ENCODE measurements at places on chromosomes 4 and X. TPM values are rescaled to one million over a fixed set of nuclear protein-coding genes. Genes with fewer than 3 reads are reported as not detected.

- no peak overlapping the region for H3K4me3 ChIP-seq
- H3K36me3 ChIP-seq = no peaks in the 10 kb centered on the region
- no peaks in the 10 kb centered on the region for H3K27me3 ChIP-seq
- peaks cover 2% of the 10 kb centered on the region for H3K4me1 ChIP-seq
- no peak for DNase-seq
Observed at GRCh38 chr4:78569306-78569821, 17.8 kb downstream of the ANXA3 start.

AFM gene
- total RNA-seq = not detected

GRCh38 chr4:55184600-55185523 is 59.5 kb upstream of the KDR start:
- H3K27ac ChIP-seq = no peak overlapping the region
- no peak for DNase-seq
- no peaks in the 10 kb centered on the region for H3K27me3 ChIP-seq
- no peaks in the 10 kb centered on the region for H3K36me3 ChIP-seq
- H3K4me1 ChIP-seq = peaks cover 6% of the 10 kb centered on the region

DNA sequence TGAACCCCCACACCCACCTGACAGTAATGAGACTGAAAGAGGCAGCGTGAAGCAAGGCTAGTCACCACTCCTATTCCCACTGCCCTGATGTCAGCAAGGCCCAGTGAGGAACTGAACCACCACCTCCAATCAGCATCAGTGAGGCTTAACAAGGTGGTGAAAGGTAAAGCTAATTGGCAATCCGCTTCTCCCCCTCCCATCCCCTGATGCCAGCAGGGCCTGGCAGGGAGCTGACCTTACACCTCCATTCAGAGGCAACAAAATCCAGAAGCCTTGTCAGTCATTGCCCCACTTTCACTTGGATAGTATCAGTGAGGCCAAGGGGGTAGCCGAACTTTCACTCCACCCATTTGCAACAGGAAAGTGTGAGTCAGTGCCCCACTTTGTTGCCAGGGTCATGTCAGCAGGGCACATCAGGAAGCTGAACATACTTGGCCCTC is 60.8 kb downstream of the AWAT2 start:
- H3K36me3 ChIP-seq = no peaks in the 10 kb centered on the region
- no peaks in the 10 kb centered on the region for H3K27me3 ChIP-seq
- no peak overlapping the region for H3K4me3 ChIP-seq
- DNase-seq = no peak
- H3K27ac ChIP-seq = no peak overlapping the region

DNA sequence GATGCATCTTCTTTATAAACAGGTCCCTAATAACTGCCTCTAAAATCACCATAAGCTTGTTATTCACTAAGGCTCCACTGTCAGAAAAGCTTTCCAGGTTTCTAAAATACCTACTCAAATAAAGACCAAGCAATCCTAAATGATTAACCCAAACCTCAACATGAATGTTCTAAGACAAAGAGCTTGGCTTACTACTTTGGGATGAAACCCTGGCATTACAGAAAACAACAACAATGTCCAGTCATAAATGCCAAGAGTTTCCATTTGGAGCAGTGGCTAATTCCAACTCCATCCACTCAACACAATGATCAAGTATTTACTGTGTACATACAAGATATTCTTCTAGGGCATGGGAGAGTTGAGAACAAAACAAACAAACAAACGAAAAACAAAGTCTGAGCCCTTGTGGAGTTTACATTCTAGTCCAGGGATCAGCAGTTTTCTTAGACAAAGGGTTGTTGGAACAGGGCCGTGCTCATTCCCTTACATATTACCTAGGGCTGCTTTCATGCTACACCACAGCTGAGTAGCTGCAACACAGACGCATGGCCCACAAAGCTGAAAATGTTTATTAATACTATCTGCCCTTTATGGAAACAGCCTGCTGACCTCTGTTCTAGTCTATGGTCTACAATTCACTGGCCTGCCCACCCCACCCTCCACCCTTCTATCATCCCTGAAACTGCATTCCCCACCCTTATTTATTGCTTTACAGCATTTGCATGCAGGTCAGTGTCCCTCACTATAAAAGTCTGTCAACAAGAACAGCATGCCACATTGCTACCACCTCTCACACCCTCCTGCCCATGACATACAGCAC is 23.7 kb downstream of the ABCG2 start:
- no peak overlapping the region for H3K27ac ChIP-seq
- H3K36me3 ChIP-seq = no peaks in the 10 kb centered on the region

GRCh38 chrX:45368705-45369104 is 168.0 kb upstream of the DIPK2B start:
- no peak overlapping the region for H3K4me3 ChIP-seq
- no peaks in the 10 kb centered on the region for H3K36me3 ChIP-seq
- H3K4me1 ChIP-seq = no peaks in the 10 kb centered on the region
- no peak for DNase-seq

DNA sequence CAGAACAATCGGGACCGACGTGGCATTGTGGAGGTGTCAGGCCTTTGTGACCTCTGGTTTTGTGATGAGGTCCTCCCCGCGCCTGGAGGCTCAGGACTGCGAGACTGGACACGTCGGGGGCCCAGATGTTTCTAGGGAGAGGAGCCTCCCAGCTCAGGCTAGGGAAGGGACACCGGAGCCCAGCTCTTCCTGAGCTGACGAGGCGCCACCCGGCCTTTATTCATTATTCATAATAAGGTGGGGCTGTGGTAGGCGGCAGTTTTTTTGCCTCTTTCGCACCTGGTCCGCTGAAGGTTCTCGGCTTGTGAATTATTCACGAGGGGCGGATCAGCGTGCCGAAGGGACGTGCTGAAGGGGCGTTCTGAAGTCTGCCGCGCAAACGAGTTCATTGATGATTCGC is 2.3 kb upstream of the UBA1 start:
- H3K4me3 ChIP-seq = peak overlapping the region; percentile 45
- H3K27ac ChIP-seq = no peak overlapping the region
- no peaks in the 10 kb centered on the region for H3K36me3 ChIP-seq
- peaks cover 4% of the 10 kb centered on the region for H3K4me1 ChIP-seq

- no peaks in the 10 kb centered on the region for H3K27me3 ChIP-seq
- peaks cover 19% of the 10 kb centered on the region for H3K4me1 ChIP-seq
- no peak for DNase-seq
- no peaks in the 10 kb centered on the region for H3K36me3 ChIP-seq
- H3K27ac ChIP-seq = no peak overlapping the region
- H3K4me3 ChIP-seq = no peak overlapping the region
Observed at GRCh38 chr4:184420881-184421416, 53.4 kb downstream of the IRF2 start.

- H3K36me3 ChIP-seq = no peaks in the 10 kb centered on the region
- H3K27ac ChIP-seq = no peak overlapping the region
- no peaks in the 10 kb centered on the region for H3K27me3 ChIP-seq
- no peak overlapping the region for H3K4me3 ChIP-seq
Observed at GRCh38 chrX:12771445-12772069, 19.7 kb upstream of the PRPS2 start.

DNA sequence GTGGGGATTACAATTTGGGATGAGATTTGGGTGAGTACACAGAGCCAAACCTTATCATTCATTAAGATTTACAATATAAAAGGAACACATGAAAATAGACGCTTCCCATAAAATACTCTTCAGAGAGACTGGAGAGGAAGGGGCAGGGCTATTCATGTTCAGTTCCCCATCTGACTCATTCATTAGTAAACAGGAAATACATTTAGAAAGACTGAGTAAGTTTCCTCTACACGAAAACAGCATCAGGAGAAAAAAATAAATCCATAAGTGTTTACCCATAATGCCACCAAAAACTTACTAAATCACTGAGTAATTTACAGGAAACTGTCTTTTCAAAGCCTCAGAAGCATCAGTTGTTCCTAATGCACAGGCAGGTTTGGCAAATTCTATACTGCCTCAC is 255.4 kb upstream of the CXorf51A start:
- no peaks in the 10 kb centered on the region for H3K36me3 ChIP-seq
- no peak overlapping the region for H3K4me3 ChIP-seq
- DNase-seq = no peak
- no peaks in the 10 kb centered on the region for H3K27me3 ChIP-seq

DNA sequence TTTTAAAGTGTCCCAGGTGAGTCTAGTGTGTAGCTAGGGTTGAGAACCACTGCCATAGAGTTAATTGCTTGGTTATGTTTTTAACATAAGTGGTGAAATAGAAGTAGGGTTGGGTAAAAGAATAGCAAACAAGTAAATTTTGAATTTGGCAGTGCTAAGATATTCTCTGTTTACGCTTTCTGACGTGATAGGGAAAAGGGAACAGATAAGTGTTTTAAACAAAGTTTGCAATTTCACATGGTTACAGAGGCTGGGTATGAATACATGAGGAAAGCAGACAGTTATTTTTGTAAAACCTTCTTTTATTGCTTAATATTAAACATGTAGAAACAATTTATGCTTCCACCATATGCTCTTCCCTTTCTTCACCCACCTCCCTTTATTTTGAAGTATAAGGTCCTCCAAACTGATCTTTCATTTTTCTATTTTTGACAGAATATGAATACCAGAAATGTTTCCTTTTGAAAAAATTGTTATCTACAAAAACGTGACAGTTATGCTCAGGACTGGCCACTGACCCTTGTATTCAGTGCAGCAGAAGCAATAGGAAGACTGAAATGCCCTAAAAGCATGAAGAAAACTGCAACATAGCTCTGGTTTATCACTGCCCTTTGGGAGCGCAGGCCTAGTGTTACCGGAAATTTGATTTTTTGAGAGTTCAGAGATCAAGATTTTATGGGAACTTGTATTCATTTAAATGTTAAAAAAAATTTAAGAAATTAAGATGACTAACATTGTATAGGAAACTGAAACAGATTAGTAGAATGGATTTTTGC is 214.4 kb upstream of the ARSJ start:
- no peak overlapping the region for H3K27ac ChIP-seq
- no peaks in the 10 kb centered on the region for H3K27me3 ChIP-seq
- DNase-seq = no peak
- no peaks in the 10 kb centered on the region for H3K36me3 ChIP-seq

DNA sequence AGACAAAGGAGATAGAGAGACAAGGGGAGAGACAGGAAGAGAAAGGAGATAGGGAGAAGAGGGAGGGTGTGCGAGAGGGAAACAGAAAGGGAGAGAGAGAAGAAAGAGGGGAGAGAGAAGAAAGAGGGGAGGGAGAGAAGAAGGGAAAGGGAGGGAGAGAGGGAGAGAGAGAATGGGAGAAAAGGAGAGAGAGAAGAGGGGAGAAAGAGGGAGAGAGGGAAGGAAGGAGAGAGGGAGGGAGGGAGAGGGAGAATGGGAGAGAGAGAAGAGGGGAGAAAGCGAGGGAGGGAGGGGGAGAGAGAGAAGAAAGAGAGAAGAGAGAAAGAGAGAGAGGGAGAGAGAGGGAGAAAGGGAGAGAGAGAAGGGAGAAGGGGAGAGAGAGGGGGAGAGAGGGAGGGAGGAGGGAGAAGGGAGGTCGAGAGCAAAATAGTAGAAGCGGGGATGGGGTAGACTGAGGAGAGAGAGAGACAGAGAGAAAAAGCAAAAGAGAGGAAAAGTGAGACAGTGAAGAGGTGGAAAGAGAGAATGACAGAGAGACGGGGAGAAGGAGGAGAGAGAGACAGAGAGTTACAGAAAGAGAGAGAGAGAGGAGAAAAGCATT is 218.2 kb downstream of the DHRSX start:
- H3K4me3 ChIP-seq = no peak overlapping the region
- no peaks in the 10 kb centered on the region for H3K36me3 ChIP-seq

MAGEB1 gene
- total RNA-seq = not detected

PSAPL1 gene
- total RNA-seq = not detected

DNA sequence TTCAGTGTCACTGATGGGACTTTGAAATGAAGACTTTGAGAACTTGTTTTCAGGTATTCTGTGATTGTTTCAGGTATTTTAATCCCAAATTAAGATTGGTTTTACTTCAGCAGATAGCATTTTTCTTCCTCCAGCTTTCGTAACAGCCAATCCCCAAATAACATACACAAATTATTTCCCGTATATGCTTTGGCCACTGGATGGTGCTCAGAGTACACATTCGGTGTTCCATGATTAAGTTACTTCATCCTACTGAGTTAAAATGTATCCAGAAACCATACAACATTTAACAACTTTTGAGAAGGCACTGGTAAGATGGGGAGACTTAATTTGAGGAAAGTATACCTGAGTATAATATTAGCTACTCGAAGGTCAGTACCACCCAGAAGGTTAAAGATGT is 233.4 kb upstream of the FAM47A start:
- no peaks in the 10 kb centered on the region for H3K36me3 ChIP-seq
- H3K27me3 ChIP-seq = no peaks in the 10 kb centered on the region
- H3K4me3 ChIP-seq = no peak overlapping the region

ADH7 gene
- total RNA-seq = not detected

- H3K27ac ChIP-seq = no peak overlapping the region
- H3K4me3 ChIP-seq = no peak overlapping the region
- H3K27me3 ChIP-seq = no peaks in the 10 kb centered on the region
- peaks cover 20% of the 10 kb centered on the region for H3K4me1 ChIP-seq
- no peaks in the 10 kb centered on the region for H3K36me3 ChIP-seq
Observed at GRCh38 chr4:15149839-15150592, 147.7 kb downstream of the CPEB2 start.

DNA sequence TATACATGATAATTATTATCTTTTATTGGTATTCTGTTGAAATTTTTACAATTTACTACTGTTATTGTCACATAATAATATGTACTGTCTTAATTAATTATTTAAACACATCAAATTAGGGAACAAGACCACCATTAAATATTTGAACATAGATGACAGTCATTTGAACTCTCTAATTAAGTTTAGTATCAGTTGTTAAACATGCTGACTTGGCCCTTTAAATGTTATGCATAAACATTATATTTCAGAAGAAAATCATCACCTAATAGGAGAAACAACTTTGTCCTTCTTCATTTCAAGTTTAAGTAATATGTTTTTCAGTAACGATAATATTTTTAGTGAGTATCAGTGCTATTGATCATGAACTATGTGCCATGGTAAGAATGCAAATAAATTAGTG is 623.5 kb upstream of the GNPDA2 start:
- H3K4me1 ChIP-seq = no peaks in the 10 kb centered on the region
- H3K27ac ChIP-seq = no peak overlapping the region
- DNase-seq = no peak

DNA sequence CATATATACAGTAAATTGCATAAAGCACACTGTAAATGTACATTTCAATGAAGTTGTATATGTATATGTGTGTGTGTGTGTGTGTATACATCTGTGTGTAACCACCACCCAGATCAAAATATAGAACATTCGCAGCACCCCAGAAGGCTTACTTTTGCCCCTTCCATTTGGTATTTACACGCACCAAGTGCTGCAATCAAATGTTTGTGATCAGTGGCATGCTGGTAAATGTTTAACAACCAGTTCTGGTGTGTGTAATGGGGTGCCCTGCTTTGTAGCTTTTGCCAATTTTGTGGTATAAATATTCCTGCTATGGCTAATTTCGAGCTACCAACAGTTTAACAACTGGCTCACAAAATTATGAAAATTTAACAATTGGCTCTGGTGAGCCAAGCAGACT is 101.3 kb downstream of the RTL5 start:
- H3K27ac ChIP-seq = no peak overlapping the region
- DNase-seq = no peak
- no peaks in the 10 kb centered on the region for H3K27me3 ChIP-seq
- no peaks in the 10 kb centered on the region for H3K4me1 ChIP-seq

PQBP1 gene
- total RNA-seq = 98.2 TPM
